ENCODE measurements at places on chromosomes 7 and 10. TPM values are rescaled to one million over a fixed set of nuclear protein-coding genes. Genes with fewer than 3 reads are reported as not detected.
A peak's percentile ranks its signal among the peaks of the same experiment; 100 is the strongest.

The COL17A1 gene
- 0.12 TPM for polyA plus RNA-seq

The VWC2 gene
- not detected for polyA plus RNA-seq

The ZNF775 gene
- polyA plus RNA-seq: 1.2 TPM

The DNAJB9 gene
- 8.3 TPM for polyA plus RNA-seq

The GATA3 gene
- 0.02 TPM for polyA plus RNA-seq

The FZD1 gene
- polyA plus RNA-seq: 15.7 TPM

The HOXA5 gene
- 16.6 TPM for polyA plus RNA-seq

The SEMA3A gene
- polyA plus RNA-seq: 84.3 TPM

The COL28A1 gene
- not detected for polyA plus RNA-seq

The GIMAP8 gene
- not detected for polyA plus RNA-seq

The SEMA3D gene
- polyA plus RNA-seq: 4.1 TPM

The BEND7 gene
- 6.2 TPM for polyA plus RNA-seq

The CYP3A4 gene
- polyA plus RNA-seq: not detected

The FLNC gene
- 55.3 TPM for polyA plus RNA-seq

The NPTX2 gene
- 0.03 TPM for polyA plus RNA-seq

GRCh38 chr10:68153473-68154210, 44.4 kb downstream of the MYPN start:
- DNase-seq: peak; percentile 98

- no peak for DNase-seq
These were observed 44.1 kb upstream of the MXI1 start for GRCh38 chr10:110163192-110163773.

DNA sequence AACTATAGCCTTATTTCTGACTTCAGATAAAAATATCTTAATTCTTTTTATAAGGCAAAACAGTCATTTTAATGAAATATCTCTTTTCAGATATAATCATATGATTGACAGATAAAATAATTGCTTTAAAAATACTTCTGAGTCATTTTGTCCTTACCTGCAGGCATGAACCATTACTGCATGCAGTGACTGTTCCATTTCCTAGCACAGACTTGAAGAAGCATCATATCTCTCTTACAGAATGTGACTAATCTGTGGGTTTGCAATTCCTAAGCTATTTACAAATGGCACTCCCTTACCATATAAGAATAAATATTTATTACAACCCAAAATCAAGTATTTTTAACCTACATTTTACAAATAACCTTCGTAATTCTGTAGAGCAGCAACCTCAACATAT, 120.7 kb downstream of the SRPK2 start:
- peak; percentile 63 for DNase-seq

- DNase-seq: peak; percentile 63
These were observed 4.9 kb upstream of the SCD start for GRCh38 chr10:100341953-100342626.

GRCh38 chr7:46360811-46361210, 439.7 kb upstream of the IGFBP3 start:
- DNase-seq: no peak

- no peak for DNase-seq
These were observed 414.6 kb upstream of the FOXK1 start for GRCh38 chr7:4267341-4268039.

GRCh38 chr10:129888784-129889616, 75.1 kb downstream of the EBF3 start:
- peak; percentile 8 for DNase-seq

- DNase-seq: peak; percentile 45
These were observed 64.5 kb upstream of the BTBD16 start for GRCh38 chr10:122206471-122207065.

GRCh38 chr10:115209133-115209532, 116.0 kb downstream of the ATRNL1 start:
- no peak for DNase-seq

DNA sequence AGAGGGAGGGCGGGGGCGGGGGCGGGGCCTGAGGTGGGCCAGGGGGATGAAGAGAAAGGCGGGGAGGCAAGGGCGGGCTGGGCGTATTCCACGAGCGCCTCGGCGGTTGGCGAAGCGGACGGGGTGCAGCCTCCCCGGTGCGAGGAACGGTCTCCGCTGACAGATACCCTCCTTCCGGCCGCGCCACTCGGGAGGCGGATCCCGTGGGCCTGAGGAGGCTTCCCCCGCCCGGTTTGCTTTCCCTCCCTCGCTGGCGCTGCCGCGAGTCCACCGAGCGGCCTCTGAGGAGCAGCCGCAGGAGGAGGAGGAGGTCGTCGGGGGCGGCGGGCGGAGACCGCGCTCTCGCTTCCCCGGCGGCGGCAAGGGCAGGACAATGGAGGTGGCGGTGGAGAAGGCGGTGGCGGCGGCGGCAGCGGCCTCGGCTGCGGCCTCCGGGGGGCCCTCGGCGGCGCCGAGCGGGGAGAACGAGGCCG, at the start of gene TRIM24:
Gene TRIM24 (plus strand): TSS at position 84 of the 473 bp plus-strand sequence. CDS start 290 bp downstream, at position 374.
- peak; percentile 96 for DNase-seq

GRCh38 chr7:116139807-116140206, 70.5 kb upstream of the TES start:
- DNase-seq: peak; percentile 47

GRCh38 chr7:19537942-19538401, 170.9 kb downstream of the POLR1F start:
- peak; percentile 44 for DNase-seq

GRCh38 chr7:111750228-111750627, 187.9 kb upstream of the IMMP2L start:
- DNase-seq: no peak

- no peak for DNase-seq
These were observed 9.8 kb upstream of the CYP2C18 start for GRCh38 chr10:94673614-94674321.

GRCh38 chr7:140003913-140004382, 58.8 kb downstream of the PARP12 start:
- peak; percentile 82 for DNase-seq

GRCh38 chr7:92680442-92680841, 90.3 kb upstream of the FAM133B start:
- no peak for DNase-seq

- DNase-seq: no peak
These were observed 1351.9 kb downstream of the REEP3 start for GRCh38 chr10:64873088-64873487.

- DNase-seq: no peak
These were observed 4.3 kb downstream of the TLX1 start for GRCh38 chr10:101135141-101136006.

DNA sequence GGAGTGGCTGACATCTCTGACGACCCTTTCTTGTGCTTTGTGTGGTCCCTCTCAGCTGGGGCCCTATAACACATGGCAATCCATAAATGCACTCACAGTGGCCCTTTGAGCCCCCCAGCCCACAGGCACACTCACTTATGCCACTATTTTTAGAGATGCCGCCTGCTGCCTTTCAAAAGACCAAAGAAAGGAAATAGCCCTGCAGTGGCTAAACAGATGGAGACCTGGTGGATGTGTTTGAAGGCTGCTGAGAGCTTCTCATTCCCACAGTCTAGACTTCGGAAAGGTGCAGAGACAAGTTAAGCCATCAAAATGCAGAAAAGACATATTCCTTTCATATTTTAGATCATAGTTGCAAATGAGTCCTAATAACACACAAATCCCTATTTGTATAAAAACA, 42.0 kb upstream of the PDZD8 start:
- DNase-seq: no peak

DNA sequence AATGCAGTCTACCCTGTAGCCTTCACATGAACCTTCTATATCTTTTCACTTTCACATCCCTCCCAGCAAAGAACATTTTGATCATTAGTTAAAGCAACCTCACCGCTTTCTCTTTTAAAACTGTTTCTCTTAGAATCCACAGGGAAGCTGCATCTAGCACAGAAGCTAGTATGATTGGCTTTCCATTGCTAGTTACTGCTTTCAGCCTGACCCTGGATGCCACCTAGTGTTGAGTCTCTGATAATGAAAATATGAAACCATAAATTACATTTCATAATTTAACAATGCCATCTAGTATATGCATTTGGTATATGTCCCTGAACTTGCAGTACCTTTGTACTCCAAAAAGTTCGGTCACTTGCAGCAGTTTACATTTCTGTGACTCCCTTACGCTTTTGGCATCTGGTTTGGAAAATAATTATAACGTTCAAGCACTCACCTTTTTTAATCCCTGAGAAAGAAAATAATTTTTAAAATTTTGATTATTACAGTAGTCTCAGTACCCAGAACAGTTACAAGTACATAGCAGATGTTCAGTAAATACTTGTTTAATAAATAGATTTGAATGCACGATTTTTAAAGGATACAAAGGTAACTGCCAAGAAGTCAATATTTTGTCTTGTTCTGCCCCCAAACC, 22.7 kb downstream of the CISD1 start:
- DNase-seq: peak; percentile 80

- DNase-seq: no peak
These were observed 82.2 kb downstream of the HIPK2 start for GRCh38 chr7:139695588-139695987.

- DNase-seq: no peak
These were observed 26.8 kb upstream of the AQP1 start for GRCh38 chr7:30884881-30885280.

Measured in fibroblast of lung (primary cell).